ENCODE measurements at places on chromosomes 12 and 14.

DNA sequence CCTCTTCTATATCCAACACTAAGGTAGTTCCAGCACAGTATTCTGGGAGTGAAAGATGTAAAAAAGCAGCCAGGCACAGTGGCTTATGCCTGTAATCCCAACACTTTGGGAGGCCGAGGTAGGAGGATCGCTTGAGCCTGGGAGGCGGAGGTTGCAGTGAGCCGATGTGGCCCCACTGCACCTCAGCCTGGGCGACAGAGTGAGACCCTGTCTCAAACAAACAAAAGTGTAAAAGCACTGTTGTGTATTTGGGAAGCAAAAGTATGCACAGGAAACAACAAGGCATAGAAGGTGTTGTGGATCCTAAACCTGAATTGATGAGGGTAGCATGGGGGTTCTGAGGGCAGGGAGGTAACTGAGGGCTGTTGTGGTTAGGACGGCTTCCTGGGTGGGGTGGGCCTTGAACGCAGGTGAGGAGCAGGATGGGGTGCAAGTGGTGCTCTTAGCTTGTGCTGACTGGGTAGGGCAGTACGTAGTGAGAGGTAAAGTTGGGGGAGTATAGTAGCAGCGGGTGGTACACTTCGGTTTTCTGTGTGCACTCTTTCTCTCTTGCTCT, 64.2 kb downstream of the RASSF3 start:
- DNase-seq: no peak

GRCh38 chr14:51138404-51139103, 43.6 kb upstream of the TRIM9 start:
- no peak for DNase-seq

DNA sequence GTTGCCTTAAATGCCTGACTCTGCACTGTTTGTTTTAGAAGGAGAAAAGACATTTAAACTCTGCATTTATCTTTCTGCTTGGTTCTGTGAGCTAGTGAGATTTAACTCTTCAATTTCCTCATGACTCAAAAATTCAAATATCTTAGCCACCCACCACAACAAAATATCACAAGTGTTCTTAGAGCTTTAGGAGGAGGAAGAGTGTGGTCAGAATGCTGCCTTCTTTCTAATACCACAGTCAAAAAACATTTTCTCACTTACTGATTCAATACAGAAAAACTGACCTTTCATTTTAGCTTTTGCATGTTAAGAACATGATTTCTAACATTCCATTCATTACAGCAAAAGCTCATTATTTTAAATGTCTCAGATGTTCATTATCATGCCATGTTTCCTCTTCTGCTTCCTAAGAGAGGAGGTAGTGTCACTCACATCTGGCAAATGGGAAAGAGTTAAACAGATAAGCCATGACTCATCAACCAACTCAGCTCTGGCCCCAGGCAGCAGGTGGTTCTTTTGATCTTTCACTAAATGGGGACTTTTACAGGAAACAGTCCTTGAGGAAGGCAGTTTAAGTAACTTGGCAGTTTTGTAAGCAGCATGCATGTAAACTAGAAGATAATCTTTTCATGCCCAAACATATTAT, 56.4 kb upstream of the RNU6-8 start:
- DNase-seq: peak; percentile 71

- no peak for DNase-seq
Measured at GRCh38 chr12:62468397-62468796, 1.8 kb downstream of the MON2 start.

- DNase-seq: no peak
Measured at GRCh38 chr12:33129500-33129899, 232.9 kb upstream of the PKP2 start.

- DNase-seq: no peak
Measured at GRCh38 chr12:10021342-10021741, 9.1 kb upstream of the CLEC9A start.

GRCh38 chr14:28762955-28763326, 3.6 kb upstream of the FOXG1 start:
- DNase-seq: no peak

GRCh38 chr12:96034621-96035282, 635 bp downstream of the LTA4H start:
- DNase-seq: peak; percentile 44

DNA sequence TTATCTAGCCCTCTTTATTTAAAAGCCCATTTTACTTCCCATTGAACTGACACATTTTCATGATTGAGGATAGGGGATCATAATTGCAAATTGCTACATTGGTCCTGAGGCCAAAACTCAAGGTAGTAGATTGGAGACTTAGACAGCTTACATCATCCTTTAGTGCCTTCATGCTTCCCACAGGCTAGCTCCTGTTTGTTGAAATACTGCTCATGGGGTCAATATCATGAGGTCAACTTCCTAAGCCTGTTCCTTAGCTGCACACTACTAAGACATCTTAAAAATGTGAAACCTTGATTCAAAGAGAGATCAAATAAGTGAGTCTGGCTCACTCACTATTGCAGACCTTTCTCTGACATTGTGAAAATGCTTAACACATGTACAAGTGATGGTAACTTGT, 113.0 kb downstream of the TBC1D30 start:
- peak; percentile 3 for DNase-seq

- DNase-seq: peak; percentile 51
Measured at GRCh38 chr14:84085493-84085892, 1444.5 kb upstream of the FLRT2 start.

GRCh38 chr14:20675669-20676068, 8.7 kb upstream of the RNASE4 start:
- no peak for DNase-seq

GRCh38 chr12:94807951-94808350, 157.6 kb upstream of the TMCC3 start:
- no peak for DNase-seq

GRCh38 chr14:96202441-96203094, 2.1 kb upstream of the BDKRB2 start:
- DNase-seq: no peak

- peak; percentile 18 for DNase-seq
Measured at GRCh38 chr12:88063375-88063774, 34.2 kb upstream of the C12orf50 start.

GRCh38 chr12:3342051-3342450, 149.0 kb upstream of the PRMT8 start:
- DNase-seq: peak; percentile 46

GRCh38 chr14:71591231-71591630, 341.0 kb upstream of the RGS6 start:
- no peak for DNase-seq

- peak; percentile 26 for DNase-seq
Measured at GRCh38 chr12:43835264-43835655, 621 bp upstream of the TMEM117 start.

DNA sequence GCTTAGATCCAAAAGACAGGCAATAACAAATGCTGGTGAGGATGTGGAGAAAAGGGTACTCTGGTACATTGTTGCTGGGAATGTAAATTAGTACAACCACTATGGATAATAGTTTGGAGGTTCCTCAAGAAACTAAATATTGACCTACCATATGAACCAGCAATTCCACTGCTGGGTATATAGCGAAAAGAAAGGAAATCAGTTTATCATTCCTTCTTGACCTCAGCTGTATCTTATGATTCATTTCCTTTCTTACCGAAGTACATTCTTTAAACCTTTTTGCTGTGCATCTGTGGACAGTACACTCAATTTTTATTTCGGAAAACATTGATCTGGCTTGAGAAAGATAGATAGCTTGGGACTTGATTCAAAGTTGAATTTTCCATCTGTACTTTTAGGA, 183.2 kb upstream of the LRFN5 start:
- no peak for DNase-seq

DNA sequence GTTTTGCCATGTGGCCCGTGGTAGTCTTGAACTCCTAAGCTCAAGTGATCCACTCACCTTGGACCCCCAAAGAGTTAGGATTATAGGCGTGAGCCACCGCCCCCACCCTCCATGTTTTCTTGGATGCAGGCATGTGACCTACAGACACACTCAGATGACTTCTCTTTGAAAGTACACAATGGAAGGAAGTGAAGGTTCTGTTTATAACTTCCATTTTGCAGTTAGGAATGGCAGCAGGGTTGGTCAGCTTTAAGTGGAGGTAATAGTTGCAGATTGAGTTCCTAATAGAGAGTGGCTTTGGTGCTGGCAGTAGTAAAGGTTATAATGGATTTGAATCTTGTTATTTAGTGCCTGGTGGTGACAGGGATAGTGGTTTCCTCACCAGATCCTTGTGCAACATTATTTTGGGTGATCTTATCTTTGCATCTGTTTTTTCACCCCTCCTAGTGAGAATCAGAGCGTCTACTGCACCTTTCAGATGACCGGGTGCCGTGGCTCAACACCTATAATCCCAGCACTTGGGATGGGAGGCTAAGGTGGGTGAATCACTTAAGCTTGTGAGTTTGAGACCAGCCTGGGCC, 15.3 kb downstream of the LARP4 start:
- DNase-seq: peak; percentile 35

- DNase-seq: peak; percentile 92
Measured at GRCh38 chr12:24909667-24910066, 39.2 kb downstream of the BCAT1 start.

GRCh38 chr14:74134484-74134883, 49.7 kb downstream of the LIN52 start:
- DNase-seq: no peak

GRCh38 chr12:56935157-56935556, 949 bp upstream of the SDR9C7 start:
- DNase-seq: no peak

DNA sequence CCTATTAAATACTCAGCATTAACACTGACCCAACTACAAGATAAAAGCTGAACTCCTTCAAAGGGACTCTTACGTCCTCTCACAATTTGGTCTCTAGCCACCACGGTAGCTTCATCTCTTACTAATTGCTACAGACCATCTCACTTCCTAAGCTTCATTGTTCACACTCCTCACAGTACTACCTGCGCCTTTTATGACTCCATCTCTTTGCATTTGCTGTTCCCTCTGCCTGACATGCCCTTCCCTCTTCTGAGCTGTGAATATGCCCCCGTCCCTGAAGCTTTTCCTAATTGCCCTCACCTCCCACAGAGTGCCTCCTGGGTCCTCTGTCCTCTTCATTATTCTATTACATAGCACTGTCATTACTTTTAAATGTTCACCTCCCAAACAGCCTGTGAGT, 2.5 kb downstream of the EEA1 start:
- no peak for DNase-seq

GRCh38 chr12:96368233-96368632, 32.0 kb downstream of the CDK17 start:
- no peak for DNase-seq

GRCh38 chr12:113461666-113462065, 10.0 kb downstream of the LHX5 start:
- peak; percentile 26 for DNase-seq

DNA sequence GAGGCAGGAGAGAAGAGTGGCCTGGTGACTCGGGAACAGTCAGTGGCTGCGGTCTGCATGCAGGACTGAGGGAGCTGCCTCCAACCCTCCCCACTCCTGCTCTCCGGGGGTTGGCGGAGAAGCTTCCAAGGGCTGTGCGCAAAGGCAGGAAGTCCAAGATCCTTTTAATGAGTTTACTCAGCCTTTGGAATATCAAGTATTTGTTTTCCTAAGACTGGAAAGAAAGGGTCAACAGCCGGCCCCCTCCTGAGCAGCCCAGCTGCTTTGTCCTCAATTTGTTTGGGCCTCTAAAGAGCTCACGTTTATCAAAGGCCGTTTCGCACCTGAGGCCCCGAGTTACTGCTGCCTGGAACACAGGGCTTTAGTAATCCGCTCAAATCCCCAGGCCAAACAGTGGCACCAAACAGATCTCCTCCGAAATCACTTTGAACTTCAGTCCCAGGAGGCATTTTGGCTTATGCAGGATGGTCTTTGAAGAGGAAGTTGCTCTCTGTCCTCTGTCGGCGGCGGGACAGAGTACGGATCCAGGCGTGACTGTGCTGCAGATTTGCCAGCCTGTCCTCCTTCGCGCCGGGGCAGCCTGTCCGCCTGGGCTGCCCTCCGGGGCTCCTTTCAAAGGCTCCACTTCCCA, 117.2 kb upstream of the FZD10 start:
- no peak for DNase-seq

DNA sequence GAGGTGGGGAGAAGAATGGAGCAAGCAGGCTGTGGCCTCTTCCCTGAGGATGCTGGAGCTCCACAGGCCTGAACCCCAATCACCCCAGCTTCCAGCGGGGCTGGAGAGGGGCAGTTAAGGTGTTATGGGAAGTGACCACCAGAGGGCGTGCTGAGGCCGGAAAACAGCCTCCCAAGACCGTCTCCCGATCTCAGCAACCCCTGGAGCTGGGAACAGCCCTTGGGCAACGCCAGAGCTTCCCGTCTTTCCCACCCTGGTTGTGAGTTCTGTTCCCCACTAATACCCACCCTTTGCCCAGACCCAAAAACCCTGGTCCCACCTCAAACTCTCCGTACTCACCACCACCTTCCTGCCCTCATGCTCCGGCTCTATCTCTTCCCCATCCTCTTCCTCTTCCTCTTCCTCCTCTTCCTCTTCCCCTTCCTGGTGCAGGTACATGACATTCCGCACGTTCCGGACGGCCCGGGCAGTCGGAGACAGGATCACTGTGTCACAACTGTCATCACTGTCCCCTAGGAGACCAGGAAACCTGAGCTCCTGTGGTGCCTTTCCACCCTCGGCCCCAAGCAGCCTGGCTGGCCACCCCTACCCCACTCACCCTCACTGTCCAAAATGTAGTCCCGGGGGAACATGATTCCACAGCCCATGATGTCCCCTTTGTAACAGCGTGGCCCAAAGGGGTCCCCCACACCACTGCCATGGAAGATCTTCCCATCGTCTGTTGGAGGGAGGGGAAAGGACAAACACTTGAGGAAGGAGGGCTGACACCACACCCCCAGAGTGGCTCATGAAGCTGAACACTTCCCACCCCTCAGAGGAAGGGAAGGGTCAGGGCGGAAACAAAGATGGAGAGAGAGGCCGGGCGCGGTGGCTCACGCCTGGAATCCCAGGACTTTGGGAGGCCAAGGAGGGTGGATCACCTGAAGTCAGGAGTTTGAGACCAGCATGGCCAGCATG, 12.9 kb downstream of the SPRYD3 start:
- peak; percentile 84 for DNase-seq

- no peak for DNase-seq
Measured at GRCh38 chr12:10130042-10130441, at the start of gene CLEC7A. CLEC7A (minus strand) TSS chr12:10130199; CDS start chr12:10130082, 117 bp downstream.

GRCh38 chr12:111160350-111161241, 208.3 kb downstream of the PHETA1 start:
- DNase-seq: no peak

- no peak for DNase-seq
Measured at GRCh38 chr14:24172261-24172860, 481 bp downstream of the REC8 start.

DNA sequence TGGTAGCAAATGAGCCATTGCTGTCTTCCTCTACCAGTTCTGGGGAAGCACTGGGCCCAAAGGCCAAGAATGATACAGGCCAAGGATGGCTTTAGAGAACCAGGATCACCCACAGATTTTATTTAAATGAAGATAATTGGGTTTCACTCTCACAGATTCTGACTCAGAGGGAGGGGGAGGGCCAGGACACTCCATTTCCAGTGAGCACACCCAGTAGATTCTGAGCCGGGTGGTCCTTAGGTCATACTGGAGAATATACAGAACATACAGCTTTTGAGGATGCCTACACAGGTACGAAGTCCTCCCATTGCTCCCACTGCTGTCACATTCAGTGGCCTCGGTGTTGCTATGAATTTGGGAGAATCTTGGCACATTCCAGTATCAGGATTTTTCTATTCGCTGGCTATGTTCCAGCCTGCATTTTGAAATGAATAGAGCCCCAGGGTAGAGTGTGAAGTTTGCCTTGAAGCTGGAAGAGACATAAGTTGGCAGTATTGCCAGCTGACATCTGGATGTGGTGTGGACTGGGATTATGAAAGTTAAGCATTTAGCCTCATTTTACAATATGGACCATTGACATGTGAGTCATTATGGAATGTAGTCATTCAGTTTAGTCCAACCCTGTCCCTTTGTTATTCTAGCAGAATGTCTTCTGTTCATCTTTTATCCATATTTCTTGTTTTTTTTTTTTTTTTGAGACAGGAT, 45.8 kb upstream of the POC1B start:
- peak; percentile 36 for DNase-seq

Measured in choroid plexus epithelial cell (primary cell).